NCI-H524 treated with DMSO at 0.1 percent for 48 hours (cell line): ENCODE measurements at places on chromosomes 2 and 18.

- peak; percentile 41 for DNase-seq
Measured at GRCh38 chr18:57432751-57433400, 2.3 kb upstream of the ONECUT2 start.

GRCh38 chr2:128789776-128790455 lies 471.2 kb upstream of the HS6ST1 start:
- DNase-seq, result no peak

GRCh38 chr2:46381871-46382270 lies 84.7 kb downstream of the EPAS1 start:
- DNase-seq, result no peak

DNA sequence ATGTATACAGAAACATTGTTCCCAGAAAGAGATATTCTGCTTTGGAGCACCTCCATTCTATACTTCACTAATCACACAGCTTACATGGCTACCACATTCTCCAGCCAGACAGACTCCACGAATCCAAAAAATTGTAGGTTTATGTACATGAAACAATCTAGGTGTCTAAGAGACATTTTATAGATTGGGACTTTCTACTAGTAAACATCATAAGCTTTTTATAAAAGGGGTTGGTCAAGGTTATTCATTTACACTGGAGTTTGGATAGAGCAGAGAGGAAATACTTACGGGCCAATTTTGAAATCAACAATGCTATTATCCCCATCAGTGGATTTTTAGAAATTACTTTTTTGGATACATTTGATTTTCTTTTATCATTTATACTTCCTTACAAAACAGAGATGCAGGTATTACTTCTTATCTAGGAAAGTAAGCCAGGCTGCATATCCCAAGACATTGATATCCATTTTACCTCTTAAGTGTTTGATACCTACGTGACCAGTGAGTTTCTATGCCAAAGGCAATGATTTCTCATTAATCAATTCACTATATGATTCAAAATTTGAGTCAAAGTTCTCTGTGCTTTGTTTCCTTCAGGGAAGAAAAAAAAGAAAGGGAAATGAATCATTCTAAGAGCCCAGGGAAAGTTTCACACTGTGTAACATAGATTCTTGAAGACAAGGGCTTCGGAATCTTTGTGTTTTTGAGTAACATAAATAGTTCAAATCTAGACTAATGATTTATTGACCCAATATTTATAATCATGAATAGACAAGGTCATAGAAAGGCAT lies 140.5 kb downstream of the PTH2R start:
- DNase-seq, result no peak

- no peak for DNase-seq
Measured at GRCh38 chr2:222819722-222820333, 41.0 kb upstream of the ACSL3 start.

GRCh38 chr18:8928044-8928443 lies 174.5 kb upstream of the NDUFV2 start:
- no peak for DNase-seq
